ENCODE measurements at places on chromosomes 11 and 22.

DNA sequence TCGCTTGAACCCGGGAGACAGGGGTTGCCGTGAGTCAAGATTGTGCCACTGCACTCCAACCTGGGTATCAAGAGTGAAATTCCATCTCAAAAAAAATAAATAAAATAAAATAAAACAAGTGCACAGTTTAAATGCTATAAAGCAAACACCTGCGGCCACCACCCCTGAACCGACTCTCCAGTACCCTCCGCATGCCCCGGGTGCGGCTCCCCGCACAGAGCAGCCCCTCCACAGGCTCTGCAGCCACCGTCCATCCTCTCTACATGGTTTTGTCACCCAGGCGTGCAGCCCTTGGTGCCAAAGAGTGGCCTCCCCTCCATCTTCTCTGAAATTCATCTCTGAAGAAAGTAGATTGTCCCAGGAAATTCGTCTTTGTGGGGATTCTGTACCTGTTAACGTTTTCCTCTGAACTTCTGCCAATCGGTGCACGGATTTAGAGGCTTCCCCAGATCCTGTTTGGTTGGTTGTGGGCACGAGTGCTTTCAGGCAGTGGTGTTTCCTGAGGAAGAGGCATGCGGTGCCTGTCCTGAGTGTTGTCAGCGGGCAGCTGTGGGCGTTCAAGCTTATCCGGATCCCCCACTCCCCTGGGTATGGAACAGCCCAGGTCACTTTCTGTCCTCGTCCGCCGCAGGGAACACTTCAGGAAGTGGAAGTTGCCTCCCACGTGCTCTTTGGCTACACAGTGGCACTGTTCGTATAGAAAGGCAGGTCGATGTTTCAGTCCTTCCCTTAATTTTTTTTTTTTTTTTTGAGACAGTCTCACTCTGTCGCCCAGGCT is 4.1 kb downstream of the MIOX start:
- peak; percentile 5 for ATAC-seq

DNA sequence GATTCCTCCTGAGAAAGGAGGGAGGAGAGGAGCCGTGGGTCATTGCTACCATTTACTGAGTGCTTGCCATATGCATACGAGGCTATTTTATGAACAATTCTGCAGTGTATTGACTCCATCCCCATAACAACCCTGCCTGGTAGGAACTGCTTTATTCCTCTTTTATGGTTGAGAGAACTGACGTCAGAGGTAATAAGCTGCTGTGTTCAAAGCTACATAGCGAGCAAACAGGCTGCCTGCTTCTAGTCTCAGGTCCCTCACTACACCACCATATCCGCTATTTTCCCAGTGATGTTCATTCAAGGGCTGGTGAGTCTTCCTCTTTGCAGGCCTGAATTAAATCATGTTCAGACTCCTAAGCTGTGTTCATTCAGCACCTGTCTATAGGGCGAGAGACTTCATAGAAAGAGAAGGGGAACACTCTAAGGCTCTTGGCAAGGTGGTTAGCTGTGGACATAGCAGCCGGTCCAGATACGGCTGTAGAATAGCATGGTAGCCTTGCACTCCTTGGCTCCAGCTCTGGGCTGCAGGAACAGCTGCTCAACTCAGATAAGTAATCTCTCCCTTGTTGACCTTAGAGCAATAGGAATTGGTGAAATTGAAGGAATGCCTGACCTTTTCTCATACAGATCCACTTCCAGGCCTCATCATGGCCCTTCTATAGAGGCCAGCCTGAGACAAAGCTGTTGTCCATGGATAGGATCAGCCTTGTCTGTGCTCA is 82.6 kb downstream of the MICAL2 start:
- no peak for ATAC-seq

GRCh38 chr22:21937821-21938070 is 14.9 kb downstream of the PPM1F start:
- peak; percentile 77 for ATAC-seq

DNA sequence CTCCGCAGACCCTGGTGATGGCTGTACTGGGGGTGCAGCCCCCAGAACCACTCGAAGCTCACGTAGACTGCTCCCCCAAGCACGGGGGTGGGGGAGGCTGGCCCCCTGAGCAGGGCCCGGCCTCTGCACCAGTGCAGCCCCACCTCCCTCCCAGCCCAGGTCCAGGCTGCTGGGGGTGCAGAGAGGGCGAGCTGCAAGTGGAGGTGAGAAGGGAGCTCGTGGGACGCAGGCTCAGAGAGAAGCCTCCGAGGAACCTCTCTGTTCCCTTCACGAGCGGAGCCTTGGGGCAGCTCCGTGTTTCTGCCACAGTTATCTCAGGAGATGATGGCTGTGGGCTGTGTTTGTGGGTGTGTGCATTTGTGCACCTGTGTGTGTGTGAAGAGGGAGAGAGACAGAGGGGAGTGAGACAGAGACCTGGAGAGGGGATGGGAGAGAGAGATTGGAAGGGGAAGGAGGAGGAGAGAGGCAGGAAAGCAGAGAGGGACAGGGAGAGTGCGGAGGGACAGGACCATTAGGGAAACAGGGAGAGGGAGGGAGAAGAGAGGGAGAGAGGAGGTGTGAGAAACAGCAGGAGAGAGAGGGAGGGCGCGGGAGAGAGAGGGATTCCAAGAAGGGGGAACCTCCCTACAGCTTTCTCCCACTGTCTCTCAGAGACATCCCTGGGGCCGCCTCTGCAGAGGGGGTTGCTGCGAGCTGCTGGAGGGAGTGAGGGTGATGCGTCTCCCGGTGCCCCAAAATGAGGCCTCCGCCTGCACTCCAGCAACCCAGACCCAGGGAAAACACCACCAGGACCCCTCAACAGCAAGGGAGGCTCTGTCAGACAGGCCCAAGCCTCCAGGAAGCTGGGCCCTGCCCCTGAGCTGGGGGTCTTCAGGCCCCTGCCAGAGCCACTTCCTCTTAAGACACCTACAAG is 1488.6 kb downstream of the BRD1 start:
- ATAC-seq, result no peak

GRCh38 chr11:128845334-128845780 is 21.7 kb downstream of the KCNJ1 start:
- ATAC-seq, result peak; percentile 22

DNA sequence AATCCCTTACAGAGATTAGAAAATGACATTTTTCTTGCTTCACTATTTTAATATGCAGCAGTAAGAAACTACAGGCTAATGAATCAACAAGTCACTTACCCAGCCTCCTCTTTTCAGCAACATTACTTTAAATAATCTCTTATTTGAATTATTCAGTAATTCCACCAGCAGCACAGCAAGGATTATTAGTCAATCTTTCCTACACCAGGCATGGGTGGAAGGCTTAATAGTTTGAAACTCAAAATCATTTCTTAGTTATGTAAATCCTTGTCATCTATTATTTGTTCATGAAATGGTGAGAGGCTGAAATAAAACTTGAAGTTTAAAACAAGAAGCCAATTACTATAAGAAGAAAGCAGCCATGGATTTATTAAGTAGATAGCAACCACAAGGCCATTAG is 530.5 kb downstream of the KCNA4 start:
- no peak for ATAC-seq

DNA sequence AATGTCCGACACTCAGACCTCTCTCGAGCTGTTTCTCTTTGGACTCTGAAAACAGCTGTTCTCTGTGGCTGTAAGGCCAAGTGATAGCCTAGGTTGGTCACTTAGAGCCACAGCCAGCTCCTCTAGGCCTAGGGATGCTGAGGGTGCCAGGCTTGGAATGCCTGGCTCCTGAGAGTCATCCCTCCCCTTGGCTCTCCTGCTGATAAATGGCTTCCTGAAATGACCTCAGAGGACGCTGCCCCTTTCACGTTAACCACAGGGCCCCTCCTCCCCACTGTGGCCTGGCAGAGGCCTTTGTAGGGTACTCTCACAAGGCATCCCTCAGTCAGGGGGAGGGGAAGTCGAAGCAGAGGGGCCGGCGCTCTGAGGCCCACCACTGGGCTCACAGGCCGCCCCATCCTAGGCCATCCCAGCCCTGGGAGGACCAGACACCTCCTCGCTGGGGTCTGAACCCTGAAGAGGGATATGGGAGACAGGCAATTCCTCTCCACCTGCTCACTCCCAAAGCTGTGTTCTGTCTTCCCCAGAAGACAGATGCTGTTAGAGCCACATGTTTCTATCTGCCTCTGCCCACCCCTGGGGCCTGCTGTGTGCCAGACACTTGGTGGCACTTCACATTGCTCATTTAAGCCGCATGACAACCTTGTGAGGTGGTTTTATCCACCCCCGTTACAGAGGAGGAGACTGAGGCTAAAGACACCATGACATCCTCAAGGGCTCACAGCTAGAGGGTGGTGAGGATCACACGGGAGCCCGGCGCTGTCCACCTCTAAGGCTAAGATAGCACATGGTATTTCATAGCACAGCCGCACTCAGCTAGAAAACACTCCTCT is 50.9 kb downstream of the ARFGAP3 start:
- ATAC-seq, result peak; percentile 24

- ATAC-seq, result peak; percentile 48
Observed at GRCh38 chr11:61654397-61654829, 25.8 kb upstream of the DAGLA start.

DNA sequence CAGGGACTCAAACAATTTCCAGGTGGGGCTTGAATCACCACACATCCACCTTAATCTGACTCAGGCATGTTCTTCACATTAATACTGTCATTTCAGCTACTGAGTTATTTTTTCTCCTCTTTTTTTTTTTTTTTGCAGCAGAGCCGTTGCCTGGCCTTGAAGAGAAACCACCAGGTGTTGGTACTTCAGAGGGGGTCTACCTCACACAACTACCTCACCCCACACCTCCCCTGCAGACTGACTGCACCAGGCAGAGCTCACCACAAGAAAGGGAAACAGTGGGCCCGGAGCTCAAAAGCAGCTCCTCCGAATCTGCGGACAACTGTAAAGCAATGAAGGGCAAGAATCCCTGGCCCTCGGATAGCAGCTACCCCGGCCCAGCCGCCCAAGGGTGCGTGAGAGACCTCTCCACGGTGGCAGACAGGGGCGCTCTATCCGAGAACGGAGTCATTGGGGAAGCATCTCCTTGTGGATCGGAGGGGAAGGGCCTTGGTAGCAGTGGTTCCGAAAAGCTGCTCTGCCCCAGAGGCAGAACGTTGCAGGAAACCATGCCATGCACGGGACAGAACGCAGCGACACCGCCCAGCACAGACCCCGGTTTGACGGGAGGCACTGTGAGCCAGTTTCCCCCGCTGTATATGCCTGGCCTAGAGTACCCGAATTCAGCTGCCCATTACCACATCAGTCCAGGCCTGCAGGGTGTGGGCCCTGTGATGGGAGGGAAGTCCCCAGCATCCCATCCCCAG is 15.1 kb upstream of the SLC25A18 start:
- ATAC-seq, result no peak

- no peak for ATAC-seq
Observed at GRCh38 chr22:46649141-46650077, 29.2 kb downstream of the GRAMD4 start.

GRCh38 chr11:116855413-116855812 is 18.0 kb upstream of the APOA1 start:
- ATAC-seq, result no peak

DNA sequence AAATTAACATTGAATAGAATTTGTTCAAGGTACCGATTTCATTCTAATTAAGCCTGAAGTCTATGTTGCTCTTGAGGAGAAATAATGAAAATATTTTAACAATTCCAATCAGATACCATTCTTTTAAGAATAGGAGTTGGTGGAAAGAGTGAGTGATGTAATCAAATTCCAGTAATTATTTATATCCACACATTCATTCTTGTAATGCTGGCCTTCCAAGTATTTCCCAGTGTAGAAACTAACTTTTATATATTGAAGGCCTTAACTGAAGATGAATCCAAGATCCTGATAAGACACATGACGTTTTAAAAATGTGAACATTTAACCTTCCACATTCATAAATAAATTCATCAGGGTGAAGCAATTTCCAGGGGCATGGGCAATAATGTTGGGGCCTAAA is 36.6 kb upstream of the PAX6 start:
- ATAC-seq, result no peak

GRCh38 chr11:106061954-106062949 is 14.9 kb downstream of the KBTBD3 start:
- no peak for ATAC-seq

GRCh38 chr11:47143322-47143721 is 33.4 kb downstream of the ARFGAP2 start:
- peak; percentile 89 for ATAC-seq

DNA sequence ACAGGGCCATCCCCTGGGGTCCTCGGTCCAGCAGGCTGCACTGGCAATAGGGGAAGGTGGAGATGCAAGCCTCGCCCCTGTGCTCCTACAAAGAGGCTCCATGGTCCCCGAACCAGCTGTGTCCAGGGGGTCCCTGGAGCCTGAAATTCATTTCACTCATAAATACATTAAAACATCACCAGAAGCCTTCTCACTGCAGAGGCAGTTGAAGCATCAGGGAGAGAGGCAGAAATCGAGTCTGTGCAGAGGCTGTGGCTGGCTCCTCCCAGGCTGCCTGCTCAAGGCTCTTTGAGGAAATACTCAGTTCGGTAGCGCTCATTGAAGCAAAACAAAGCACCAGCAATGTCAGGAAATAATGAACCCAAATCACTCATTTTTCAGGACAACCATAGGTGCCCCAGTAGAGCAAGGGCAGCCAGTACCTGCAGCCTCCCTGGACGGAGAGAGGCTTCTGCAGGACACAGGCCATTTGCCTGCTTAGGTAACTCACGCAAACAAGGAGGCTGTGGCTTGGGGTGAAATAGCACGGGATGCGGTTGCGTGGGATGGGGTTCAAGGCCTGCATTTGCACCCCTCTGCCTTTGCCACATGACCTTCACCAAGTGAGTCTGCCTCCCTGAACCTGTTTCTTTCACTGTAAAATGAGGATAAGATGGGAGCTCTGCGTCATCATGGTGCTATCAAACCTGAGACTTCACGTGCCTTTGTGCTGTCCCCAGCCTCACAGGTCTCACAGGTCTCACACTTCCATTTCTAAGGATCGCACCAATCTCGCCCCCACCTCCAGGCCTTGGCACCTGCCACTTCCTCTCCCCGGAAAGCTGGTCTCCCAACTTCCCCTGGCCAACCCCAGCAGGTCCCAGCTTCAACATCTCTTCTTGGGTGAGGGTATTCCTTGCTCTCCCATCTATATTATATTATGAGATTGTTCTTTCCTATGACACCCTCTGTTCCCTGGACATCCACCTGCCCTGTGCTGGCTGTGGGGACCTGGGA is 84.3 kb upstream of the SHISAL1 start:
- no peak for ATAC-seq

DNA sequence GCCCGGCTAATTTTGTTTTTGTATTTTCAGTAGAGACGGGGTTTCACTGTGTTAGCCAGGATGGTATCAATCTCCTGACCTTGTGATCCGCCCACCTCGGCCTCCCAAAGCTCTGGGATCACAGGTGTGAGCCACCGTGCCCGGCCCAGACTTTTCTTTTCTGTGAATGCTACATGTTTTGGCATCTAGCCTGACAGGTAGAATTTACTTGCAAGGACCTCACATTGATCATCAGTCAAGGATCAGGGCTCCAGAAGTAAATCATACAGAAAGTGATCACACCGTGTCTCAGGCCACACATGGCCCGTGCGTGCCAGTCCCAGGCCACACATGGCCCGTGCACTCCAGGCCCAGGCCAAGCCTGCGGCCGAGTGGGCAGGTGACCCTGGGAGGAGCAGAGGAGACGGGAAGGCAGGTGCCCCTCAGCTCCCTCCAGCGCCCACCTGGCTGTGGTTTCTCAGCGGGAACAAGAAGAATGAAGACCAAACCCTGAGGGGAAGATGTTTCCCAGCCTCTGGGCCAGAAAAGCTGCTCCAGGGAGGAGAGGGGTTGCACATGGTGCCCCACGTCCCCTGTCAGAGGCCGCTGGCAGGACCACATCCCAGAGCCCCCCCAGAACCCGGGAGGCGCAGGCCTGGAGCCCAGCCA is 76.2 kb downstream of the BRD1 start:
- no peak for ATAC-seq

GRCh38 chr11:87660926-87661660 is 514.1 kb downstream of the RAB38 start:
- no peak for ATAC-seq
